ENCODE measurements at places on chromosomes 1 and 21.

GRCh38 chr21:44708213-44708865 is 3.0 kb downstream of the TSPEAR start:
- DNase-seq: no peak

DNA sequence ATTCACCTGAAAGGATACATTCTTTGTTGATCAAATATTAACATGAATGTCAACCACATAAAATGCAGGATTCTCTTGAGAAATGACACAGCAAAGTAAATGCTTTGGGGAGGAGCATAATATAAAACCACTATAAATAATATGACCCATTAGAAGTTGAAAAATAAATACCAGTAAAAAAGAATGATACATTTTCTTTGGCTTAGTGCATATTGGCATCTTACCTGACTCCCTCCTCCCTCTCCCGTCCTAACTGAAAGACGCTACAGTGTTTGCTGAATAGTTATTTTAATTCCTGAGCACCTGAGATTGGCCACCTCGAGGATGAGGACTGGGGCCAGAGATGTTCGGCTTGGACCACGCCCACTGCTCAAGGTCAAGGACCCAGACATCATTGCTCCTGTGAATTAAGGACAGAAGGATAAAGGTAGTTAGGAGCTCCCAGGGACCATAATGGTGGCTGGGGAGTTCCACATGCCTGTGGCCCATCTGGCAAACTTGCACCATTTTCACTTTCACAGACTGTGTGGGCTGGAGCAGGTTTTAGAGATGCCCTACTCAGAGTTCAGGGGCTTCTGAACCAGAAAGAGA is 16.4 kb upstream of the CPLANE2 start:
- DNase-seq: no peak

- DNase-seq: no peak
Observed at GRCh38 chr1:203099805-203100515, 14.1 kb upstream of the MYOG start.

GRCh38 chr1:44973645-44974044 is 12.8 kb downstream of the EIF2B3 start:
- no peak for DNase-seq

DNA sequence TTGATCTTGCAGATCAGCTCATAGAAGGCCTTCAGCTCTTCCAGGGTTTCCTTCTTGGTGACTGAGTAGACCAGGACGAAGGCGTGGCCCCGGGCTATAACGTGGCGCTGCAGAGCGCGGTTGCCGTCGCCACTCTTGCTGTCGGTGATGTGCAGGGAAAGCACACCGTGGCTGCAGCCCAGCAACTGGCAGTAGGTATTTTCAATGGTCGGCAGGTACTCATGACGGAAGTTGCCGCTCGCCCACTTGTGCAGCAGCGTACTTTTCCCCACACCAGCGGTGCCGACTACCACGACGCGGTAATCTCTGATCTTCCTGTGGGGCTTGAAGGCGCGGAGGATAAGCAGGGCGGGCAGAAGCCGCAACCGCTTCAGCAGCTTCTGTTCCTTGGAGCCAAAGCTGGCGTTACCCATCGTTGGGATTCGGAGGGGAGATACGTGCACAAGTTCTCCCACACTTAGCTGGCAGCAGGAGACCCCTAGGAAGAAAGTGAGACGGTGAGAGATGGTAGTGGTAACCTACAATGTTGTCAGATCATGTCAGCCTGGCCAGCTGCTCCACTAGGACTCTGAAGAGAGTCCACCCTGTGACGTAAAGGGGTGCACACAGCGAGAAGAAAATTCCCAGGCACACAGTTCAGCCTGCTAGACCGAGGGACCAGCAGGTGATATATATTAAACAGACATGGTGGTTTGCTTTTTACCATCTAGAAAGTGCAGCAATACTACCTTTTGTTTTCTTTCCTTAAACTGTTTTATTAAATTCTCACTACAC is 3.4 kb downstream of the DIRAS3 start:
- no peak for DNase-seq

DNA sequence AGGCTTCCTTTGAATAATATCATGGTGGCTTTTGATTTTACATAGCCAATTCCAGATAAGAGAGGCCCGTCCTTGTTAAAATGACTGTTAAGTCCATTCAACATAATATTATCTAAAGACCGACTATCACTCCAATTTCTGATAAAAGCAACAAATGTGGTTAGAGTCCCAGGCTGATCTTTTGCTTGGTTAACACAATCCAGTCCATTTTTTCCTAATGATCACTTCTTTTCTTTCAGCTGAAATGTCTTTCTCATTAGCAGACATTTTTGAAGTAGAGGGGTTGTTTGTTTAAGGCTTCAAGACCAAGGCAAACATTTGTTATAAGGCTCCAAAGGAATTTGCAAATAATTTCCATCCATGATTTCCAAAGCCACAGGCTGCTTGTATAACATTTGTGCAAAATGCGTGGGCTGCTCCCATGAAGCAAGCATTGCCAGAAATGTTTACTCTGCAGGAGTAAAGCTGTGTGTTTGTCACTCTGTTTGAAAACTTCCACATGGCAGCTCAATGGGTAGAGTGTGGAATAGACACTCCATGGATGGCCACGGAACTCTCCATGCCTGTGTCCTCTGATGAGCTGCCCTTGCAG is 111.5 kb downstream of the PSMG1 start:
- no peak for DNase-seq

GRCh38 chr1:25700626-25701025 is 84.0 kb downstream of the MAN1C1 start:
- no peak for DNase-seq

DNA sequence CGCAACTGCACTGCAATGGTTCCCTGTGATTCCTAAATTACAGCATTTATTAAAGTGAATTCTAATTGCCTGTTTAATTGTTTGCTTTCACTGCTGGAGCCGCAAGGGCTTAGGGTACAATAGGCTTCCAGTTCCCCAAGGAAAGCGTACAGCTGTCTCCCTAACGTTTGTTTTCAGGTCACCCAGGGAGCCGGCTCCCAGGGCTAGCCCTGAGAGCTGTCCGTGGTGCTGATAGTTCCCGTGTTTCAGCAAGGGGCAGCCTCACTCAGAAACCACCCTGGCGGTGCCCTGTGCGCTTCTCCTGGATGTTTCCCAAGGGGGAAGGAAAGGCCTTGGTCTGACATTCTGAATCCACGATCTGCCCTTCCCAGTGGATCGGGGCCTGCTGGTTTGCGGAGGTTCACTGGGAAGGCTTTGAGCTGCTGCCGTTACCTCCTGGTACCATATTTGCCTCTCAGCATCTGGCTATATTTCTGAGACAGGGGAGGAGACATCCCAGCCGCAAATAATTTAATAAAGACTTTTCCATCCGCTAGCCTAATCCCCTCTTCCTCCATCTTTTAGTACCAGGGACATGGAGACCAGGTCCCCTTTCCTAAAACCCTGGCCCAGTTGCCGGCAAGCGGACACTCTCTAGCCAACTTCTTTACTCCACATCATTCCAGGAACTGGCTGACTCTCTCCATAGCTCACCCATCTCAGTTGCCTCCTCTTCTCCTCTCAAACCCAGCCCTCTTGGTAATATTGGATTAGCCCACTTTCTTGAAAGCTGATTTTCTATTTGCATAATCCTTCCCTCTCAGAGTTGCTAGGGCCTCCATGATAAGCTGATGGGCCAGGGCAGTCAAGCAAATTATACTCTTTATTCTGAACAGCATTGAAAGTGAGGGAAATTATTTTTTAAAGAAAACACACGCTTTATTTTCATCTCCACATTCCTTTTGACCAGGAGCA is 149.0 kb downstream of the IGSF21 start:
- no peak for DNase-seq

DNA sequence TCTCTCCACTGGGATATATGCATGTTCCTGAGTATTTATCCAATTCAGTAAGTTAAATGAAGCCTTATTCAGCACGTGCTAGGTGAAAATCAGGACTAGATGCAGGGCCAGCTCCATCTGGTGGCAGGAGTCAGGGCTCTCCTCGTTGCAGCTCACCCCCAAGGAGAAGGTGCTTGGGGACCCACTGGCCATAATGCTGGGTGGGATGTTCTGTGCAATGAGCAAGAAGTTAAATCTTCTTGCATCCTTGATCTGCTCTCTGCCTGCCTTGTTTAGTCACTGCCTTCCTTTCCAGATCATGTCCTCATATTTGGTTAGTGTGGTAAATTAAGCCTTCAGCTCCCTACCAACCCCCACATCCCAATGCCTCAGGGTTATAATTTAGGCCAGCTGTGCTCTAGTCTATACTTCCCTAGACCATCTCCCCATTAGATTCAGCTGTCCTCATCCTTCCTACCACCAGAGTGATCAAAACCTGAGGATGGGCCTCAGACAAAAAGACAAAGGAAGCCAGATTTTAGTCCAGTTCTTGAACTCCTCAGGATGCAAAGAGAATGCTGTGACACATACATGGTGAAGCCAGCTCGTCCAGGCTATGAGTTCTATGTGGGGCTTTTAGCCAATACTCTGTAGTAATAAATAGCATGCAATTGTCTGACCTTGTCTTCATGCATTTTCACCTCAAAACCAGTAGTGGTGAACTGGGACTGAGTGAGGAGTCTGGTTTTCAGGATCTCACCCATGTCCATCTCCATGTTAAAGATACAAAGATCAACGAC is 55.9 kb downstream of the SEC16B start:
- DNase-seq: no peak

GRCh38 chr1:189522441-189522840 is 955.2 kb downstream of the BRINP3 start:
- DNase-seq: no peak

- no peak for DNase-seq
Observed at GRCh38 chr1:30693366-30693765, 30.0 kb downstream of the MATN1 start.

GRCh38 chr1:30323352-30323751 is 400.0 kb downstream of the MATN1 start:
- no peak for DNase-seq

DNA sequence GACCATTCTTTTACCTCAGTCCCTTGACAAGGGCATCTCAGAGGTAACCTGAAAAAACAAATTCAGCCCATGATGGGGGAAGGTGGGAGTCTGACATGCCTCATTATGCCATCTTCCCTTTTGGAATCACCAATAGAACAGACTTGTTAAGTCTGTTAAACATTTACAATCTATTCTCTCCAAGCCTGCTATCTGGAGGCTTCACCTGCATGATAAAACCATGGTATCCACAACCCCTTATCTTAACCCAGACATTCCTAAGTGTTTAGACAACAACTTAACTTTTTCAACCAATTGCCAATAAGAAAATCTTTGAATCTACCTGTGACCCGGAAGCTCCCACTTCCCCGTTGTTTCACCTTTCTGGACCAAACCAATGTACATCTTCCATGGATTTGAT is 233.0 kb upstream of the CACYBP start:
- no peak for DNase-seq

- DNase-seq: peak; percentile 4
Observed at GRCh38 chr1:223628233-223629125, 37.0 kb downstream of the CAPN8 start.

DNA sequence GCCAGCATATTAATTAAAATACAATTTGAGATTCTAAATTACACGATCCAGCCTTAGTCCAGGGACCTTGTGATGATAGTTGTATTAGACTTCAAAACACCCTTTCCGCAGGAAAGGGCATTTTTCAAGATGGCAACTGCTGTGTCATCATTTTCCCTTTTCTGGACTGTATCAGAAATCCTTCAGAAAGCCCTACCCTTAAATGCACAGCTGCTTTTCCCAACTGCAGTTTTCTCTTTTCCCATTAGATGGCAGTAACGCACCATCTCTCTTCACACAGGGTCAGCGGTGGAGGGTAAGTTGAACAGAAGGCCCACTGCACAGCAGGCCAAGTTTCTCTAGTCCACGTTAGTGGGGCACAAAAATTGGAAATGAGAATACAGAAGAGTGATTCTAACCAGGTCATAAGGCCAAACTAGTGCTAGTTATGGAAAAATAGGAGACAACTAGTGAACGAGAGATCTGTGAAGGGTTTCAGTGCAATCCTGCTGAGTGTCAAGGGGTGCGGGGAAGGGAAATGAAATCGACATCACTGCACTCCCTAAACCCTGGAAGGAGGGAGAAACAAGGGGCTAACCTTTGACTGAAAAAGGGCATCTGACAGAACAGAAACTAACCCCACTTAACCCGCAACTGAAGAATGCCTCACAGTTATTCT is 22.1 kb upstream of the TDRD10 start:
- DNase-seq: peak; percentile 30

- no peak for DNase-seq
Observed at GRCh38 chr1:241079047-241079446, 278.0 kb downstream of the RGS7 start.

GRCh38 chr1:244843148-244843978 is 7.9 kb downstream of the COX20 start:
- no peak for DNase-seq

DNA sequence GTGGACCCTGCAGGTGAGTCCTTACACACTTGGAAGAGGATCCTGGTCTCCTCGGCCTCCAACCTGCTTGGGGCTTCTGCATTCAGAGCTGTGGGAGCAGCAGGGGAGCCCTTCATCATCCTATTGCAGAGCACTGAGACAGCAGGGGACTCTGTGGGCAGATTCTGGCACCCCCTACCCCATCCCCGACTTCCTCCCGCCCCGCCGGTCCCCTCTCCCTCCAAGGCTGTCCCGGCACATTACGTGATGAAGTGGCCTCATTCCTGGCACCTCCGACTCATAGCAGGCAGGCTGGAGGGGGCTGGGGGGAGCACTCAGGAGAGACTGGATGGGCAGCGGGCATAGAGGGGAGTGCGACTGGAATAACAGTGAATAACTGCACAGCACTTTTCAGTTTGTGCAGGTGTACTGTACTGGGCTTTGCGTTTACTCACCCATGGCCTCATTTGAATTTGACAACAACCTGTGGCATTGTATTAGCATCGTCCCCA is 394.1 kb downstream of the MATN1 start:
- DNase-seq: no peak

- DNase-seq: no peak
Observed at GRCh38 chr1:175237389-175237788, 44.8 kb upstream of the KIAA0040 start.

DNA sequence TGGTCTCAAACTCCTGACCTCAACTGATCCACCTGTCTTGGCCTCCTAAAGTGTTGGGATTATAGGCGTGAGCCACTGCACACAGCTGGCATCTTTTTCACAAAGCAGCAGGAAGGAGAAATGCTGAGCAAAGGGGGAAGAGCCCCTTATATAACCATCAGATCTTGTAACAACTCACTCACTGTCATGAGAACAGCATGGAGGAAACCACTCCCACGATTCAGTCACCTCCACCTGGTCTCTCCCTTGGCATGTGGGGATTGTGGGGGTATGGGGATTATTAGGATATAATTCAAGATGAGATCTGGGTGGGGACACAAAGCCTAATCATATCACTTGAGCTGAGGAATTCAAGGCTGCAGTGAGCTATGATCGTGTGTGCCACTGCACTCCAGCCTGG is 3.0 kb upstream of the MFSD2A start:
- DNase-seq: no peak

- DNase-seq: no peak
Observed at GRCh38 chr1:67583462-67583950, 101.5 kb upstream of the GADD45A start.
